Cardiac muscle cell (in vitro differentiated cells and primary cell): ENCODE measurements at places on chromosomes 1 and 21. TPM values are rescaled to one million over a fixed set of nuclear protein-coding genes. Genes with fewer than 3 reads are reported as not detected.
A peak's percentile ranks its signal among the peaks of the same experiment; 100 is the strongest.

DNA sequence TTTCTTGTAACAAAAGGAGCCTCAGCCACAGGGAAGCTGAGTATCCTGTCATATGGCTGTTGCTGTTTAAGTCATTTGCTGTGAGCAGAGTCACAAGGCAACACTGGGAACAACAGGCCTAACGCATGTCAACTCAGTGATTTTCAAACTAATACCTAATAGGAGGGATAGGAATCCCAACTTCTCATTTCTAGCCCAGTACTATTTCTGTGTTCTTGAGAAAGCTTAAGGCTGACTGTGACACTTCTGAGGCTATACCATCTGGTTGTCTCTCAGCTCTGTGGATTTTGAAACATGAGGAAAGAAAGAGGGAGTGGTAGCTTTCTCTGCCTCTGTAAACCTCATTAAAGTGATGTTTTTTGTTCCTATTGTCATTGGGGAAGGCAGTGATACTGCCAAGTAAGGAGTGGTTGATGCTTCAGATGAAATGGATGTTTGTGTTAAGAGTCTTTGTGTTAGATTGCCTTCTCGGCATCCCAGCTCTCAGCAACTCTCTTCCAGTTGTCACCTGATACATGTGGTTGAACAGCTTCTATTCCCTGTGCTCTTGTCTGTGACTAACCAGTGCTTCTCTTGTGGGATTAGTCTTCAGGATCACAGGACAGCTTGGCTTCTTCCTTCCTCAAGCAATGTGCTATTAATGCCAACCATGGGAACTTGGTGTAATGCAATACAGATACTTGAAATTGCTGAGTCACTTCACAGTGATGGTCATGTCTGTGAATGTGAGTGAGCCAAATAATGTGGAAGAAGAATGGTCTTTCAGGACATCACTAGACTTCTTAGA lies 166.8 kb upstream of the IVNS1ABP start:
- peaks cover 18% of the 10 kb centered on the region for H3K4me1 ChIP-seq
- no peak overlapping the region for H3K27ac ChIP-seq
- no peak overlapping the region for H3K4me3 ChIP-seq

DNA sequence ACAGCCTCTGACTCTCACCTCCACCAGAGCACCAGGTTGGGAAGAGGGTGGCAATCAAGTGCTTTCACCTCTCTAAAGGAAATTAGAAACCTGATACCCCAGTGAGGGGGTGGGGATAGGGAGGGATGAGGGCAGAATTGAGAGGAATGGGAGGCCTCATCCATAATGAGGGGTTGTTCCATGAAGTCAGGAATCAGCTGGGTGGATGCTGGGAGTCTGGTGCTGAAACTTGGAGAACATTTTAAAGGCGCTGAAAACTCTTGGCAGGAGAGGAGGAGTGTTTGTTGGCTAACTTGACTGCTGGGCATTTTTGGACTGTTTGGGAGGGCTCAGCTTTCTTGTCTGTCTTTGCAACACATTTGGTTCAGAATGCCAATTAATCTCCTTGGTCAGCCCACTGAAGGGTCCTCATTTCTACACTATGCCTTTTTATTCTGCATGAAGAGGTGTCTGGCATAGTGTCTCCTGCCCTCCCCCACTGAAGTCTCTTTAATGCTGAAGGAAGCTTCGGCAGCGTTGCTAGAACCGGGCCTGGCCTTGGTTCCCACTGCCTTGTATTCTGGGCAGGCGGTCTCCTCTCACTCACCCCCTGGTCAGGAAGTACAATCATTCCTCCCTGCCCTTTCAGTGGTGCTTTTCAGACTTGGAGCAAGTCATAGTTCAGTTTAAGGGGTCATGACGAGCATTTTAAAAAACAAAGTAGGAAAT lies 2.2 kb downstream of the PHGDH start:
- peaks cover 14% of the 10 kb centered on the region for H3K4me1 ChIP-seq
- H3K4me3 ChIP-seq, result no peak overlapping the region
- H3K27me3 ChIP-seq, result no peaks in the 10 kb centered on the region
- DNase-seq, result peak; percentile 51
- H3K36me3 ChIP-seq, result no peaks in the 10 kb centered on the region

DNA sequence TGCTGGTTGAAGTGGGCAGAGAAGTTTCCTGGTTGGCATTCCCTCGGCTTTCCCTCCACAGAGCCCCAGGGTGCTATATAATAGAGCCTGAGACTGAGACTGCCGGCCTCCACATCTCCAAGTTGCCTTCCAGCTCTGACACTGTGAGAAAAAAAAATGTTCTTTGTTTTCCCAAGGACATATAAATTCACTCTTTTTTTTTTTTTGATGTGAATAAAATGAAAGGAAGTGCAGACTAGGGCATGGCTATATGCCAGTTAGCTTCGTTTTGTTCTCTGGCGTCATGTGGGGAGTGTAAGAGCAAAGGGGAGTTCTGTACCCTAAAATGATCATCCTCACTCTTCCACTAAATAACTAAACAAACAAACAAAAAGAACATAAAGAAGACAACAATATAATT lies 101.6 kb downstream of the TNFSF18 start:
- no peak overlapping the region for H3K27ac ChIP-seq
- no peaks in the 10 kb centered on the region for H3K27me3 ChIP-seq
- no peaks in the 10 kb centered on the region for H3K4me1 ChIP-seq

GRCh38 chr21:45994086-45994661 lies 12.6 kb downstream of the COL6A1 start:
- H3K36me3 ChIP-seq, result peaks cover 28% of the 10 kb centered on the region
- no peaks in the 10 kb centered on the region for H3K4me1 ChIP-seq
- no peak overlapping the region for H3K4me3 ChIP-seq
- no peaks in the 10 kb centered on the region for H3K27me3 ChIP-seq
- no peak for DNase-seq
- no peak overlapping the region for H3K27ac ChIP-seq

GRCh38 chr1:156126043-156126629 lies 11.6 kb downstream of the LMNA start:
- H3K4me3 ChIP-seq, result no peak overlapping the region
- H3K36me3 ChIP-seq, result peaks cover 7% of the 10 kb centered on the region
- H3K4me1 ChIP-seq, result peaks cover 80% of the 10 kb centered on the region
- no peaks in the 10 kb centered on the region for H3K27me3 ChIP-seq

- no peak overlapping the region for H3K4me3 ChIP-seq
Measured at GRCh38 chr1:16175610-16176553, 20.0 kb upstream of the EPHA2 start.

DNA sequence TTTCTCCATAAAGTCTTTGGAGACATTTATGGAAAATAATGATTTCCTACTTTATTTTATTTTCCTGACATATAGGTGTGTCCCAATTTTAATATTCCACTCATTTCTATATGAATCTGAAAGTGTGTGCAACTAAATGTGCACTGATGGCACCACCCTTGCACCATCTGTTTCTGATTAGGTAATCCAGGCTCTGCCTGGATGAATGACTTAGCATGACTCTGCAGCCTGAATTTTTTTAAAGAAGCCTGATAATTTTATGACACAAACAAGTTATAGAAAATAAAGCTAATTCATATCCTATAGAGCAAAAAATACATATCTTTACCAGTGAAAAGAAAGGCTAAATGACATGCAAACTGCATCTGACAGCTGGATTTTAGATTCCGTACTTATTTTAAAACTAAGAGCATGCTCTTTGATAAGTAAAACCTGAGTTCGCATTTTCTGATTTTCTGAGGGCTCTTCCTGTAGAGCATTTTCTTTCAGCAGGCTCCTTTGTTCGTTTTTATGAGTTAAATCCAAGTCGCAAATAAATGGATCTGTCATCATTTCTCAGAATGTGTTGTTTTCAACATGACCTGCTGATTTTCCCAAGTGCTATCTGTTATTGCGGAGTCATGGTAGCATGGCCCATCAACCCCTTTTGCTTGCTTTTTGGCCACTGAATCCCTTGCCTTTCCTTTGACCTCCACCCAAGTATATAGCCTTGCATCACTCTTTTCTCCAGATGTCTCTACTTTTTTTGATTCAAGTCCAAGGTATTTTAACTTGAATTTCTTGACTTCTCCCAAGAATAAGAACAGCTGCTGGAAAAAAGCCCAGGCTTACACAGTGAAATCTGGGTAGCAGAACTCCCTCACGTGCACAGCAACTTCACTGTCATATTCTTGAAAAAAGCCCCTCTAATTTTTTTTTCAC lies 52.8 kb upstream of the LYPLAL1 start:
- H3K36me3 ChIP-seq, result no peaks in the 10 kb centered on the region
- DNase-seq, result peak; percentile 97
- H3K4me1 ChIP-seq, result peaks cover 7% of the 10 kb centered on the region
- no peak overlapping the region for H3K4me3 ChIP-seq

The KIRREL1 gene
- total RNA-seq, result 24.8 and 33.2 TPM in 2 replicates

The SPRR3 gene
- not detected in 2 replicates for total RNA-seq

The KRTAP19-1 gene
- total RNA-seq, result not detected in 2 replicates
